Peyer's patch (tissue), 4 donors: ENCODE measurements at places on chromosomes 16 and 17. TPM values are rescaled to one million over a fixed set of nuclear protein-coding genes. Genes with fewer than 3 reads are reported as not detected.

The WNT9B gene
- total RNA-seq: not detected

The CCDC200 gene
- 1.5 TPM for total RNA-seq

The KRT27 gene
- not detected for total RNA-seq

The PYDC1 gene
- not detected for total RNA-seq

GRCh38 chr17:64765191-64765889 is 103.2 kb upstream of the SMURF2 start:
- DNase-seq: no peak

GRCh38 chr16:50706250-50706649 is 12.8 kb downstream of the NOD2 start:
- DNase-seq: no peak

DNA sequence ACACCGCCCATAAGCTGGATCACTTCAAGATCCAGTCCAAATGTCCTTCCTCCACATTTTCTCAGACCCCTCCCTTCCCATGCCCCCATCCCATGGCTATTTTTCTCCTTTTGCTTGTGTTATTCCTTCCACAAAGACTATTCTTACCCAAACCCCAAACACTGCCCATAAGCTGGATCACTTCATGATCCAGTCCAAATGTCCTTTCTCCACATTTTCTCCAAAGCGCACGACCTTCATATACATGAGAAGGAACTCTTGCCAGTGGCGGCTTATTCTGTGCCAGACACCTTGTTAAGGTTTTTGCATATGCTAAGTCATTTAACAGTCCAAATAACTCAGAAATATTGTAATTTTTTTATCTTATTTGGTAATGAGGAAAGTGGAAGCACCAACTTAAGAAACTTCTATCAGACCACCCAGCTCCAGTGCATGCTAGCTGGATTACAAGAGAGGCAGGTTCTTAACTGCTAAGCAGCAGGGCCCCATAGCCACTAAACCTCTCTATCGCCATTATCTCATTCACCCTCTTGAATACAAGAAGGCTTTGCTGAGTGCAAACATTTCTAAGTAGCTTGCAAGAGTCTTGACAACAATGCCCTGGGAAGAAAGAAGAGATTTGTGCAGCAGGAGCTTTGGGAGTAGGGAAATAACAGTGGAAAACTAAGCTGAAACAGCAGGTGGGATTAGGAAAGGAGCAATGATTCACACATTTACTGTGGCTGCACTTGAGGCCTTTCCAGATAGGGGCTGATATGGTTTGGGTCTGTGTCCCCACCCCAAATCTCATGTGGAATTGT is 428.2 kb upstream of the MAF start:
- DNase-seq: no peak

- DNase-seq: no peak
These were observed 219.2 kb downstream of the C16orf78 start for GRCh38 chr16:49592546-49593423.

GRCh38 chr16:66489385-66489784 is 60.5 kb downstream of the TK2 start:
- DNase-seq: peak; percentile 1

- no peak for DNase-seq
These were observed 18.2 kb upstream of the ERN1 start for GRCh38 chr17:64148017-64148631.
